HT-29 (cell line): ENCODE measurements at places on chromosomes 3 and 15. TPM values are rescaled to one million over a fixed set of nuclear protein-coding genes. Genes with fewer than 3 reads are reported as not detected.

DNA sequence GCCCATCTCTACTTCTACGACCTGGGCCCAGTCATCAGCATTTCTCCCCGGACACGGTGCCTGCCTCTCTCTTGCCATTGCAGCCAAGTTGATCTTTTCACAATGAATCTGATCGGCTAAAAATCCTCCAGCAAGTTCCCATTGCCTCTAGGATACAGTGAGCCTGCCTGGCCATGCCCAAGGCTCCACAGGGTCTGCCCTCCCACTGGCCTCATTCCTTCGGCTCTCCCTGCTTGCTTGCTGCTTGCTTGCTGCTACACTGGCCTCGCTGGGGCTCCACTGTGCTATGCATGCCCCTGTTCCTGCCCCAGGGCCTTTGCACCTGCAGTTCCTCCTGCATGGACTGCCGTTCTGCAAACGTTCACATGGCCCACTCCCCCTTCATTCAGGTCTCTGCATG lies 2.0 kb downstream of the ABTB1 start:
- DNase-seq: no peak

DNA sequence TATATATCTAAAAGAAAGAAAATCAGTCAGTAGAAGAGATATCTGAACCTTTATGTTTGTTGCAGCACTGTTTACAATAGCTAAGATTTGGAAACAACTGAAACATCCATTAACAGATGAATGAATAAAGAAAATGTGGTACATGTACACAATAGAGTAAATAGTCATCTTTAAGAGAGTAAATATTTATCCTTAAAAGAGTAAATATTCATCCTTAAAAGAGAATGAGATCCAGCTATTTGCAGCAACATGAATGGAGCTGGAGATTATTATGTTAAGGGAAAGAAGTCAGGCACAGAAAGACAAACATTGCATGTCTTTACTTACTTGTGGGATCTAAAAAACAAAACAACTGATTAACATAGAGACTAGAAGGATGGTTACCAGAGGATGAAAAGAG lies 197.0 kb upstream of the CBLB start:
- DNase-seq: no peak

GRCh38 chr15:48300038-48300437 lies 31.2 kb upstream of the DUT start:
- DNase-seq: no peak

DNA sequence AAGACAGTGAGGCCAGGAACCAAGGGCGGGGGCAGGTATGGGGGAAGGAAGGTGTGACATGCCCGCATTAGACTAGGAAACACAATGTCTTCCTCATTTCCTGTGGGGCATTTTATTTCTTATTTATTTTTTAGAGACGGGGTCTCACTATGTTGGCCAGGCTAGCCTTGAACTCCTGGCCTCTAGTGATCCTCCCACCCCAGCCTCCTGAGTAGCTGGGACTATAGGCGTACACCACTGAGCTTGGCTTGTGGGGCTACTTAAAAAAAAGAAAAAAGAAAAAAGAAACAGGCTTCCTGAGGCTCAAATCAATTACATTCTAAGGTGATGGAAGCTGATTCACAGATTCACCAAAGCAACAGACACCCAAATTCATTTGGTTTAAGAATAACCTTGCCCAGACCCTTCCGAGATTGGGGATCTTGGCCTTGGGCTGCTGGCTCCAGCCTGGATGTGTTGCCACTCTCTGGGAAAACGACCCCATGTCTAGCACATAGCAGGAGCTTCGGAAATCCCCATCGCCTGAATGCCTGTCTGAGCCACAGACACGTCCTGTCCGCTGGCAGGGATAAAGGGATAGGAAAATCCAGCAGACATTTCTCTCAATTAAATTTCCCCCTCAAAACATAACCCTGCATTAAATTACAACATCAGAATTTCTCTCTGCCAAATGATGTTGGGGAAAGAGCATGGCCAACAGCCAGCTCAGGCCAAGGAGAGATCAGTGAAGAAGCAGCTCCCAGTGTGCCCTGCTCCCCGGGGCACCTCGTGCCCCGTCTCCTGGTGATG lies 13.0 kb downstream of the CPN2 start:
- DNase-seq: no peak

DNA sequence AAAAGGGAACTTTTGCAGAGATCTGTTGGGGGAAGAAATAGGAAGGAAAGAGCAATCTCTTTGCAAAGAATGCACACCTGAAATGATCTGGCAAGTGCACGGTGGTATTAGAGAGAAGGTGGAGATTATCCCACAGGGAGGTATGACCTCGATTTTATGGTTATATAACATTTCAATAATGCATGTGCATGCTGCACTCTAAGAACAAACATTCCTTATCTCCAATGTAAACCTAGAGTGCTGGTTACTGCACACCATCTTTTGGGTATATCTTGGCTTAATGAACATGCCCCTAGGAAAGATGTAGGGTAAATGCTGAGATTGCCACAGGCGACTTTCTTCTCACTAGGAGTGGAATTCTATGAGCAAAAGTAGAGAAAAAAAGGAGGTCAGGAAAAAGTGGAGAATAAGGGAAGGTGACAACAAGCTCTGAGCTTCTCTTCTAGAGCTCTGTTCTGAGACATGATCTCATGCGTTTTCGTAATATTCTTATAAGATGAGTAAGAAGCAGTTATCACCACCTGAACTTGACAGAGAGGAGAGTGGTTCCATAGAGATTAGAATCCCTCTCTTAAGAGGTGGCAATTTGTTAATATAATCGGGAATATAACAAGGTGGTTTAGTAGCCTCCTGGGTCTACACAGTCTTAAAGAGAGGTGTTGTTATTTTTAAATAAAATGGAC lies 117.5 kb upstream of the TMC3 start:
- no peak for DNase-seq

DNA sequence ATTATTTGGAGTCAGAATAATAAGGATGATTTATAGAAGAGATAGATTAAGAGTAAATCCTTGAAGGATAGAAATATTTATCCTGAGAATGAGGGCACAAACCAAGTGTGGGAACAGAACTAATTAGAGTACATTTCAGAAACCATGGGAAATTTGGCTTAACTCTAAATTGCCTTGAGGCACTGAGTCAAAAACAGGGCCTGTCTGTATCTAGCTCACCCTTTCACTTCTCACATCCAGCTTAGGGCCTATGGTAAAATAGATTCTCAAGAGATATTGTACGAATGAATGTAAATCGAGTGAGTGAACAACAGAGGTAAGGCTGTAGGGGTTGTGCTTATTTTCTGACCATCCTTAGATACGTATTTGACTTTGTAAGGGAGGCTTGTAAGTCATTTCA lies 586.1 kb upstream of the DPPA4 start:
- no peak for DNase-seq

GRCh38 chr3:72171463-72171881 lies 386.5 kb upstream of the PROK2 start:
- DNase-seq: no peak

DNA sequence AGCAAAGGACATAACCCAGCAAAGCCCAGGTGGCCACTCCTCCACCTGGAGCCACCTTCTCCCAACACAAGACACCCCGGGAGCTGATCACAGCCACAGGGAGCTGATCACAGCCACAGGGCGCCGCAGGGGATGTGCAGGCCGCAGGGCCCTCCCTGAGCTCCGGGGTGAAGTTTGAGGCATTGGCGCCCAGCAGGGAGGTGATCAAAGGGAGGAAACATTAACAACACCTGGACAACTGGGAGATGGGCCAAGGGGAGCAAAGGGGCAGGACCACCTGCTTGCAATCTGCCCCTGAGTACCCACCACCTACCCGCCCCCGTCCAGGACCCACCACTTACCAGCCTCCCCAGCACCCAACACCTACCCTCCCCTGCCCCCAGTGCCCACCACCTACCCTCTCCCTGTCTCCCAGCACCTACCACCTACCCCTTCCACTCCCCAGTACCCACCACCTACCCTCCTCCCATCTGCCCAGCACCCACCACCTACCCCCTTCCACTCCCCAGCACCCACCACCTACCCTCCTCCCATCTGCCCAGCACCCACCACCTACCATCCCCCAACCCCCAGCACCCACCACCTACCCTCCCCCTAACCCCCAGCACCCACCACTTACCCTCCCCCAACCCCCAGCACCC lies 2.4 kb downstream of the UROC1 start:
- DNase-seq: no peak

DNA sequence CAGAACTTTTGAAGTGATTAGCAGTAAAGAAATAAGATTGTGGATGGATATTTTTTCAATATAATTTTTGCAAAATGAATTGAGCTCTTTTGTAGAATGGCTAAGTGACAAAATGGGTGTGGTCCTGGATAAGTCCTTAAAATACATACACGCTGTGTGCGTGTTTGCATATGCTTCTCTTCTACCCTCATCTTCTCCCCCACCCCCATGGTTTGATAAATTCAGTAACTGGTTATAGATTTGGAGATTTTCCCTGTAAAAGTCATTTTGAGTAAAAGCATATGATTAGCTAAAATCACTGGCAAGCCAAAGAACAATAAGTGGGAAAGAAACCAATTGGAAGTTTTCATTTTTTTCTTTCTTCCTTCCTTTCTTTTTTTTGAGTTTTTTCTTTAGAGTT lies 453.9 kb upstream of the MDFIC2 start:
- no peak for DNase-seq

GRCh38 chr3:190746531-190746930 lies 116.0 kb downstream of the GMNC start:
- no peak for DNase-seq

- DNase-seq: no peak
Measured at GRCh38 chr15:82894971-82895520, 57.5 kb downstream of the HOMER2 start.

DNA sequence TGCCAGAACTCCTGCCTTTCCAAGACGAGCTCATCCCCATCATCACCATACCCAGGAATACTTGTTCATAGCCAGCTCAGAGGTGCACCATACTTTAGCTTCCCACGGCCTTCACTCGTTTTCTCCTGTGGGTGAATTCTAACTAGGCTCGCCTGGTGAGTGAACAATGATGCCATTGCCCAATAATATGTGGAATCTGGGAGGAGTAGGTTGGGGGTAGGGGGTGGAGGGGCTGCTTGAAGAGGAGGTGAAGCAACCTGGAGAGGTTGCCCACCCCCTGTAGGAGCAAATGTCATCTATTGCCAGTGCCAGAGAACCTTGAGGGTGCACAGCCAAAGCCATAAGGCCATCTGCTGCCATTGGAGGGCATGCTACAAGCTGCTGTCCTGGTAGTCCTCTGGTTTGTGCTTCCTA lies 592 bp upstream of the ZNF445 start:
- DNase-seq: no peak

The NIPA2 gene
- 161 and 174 TPM in 2 replicates for total RNA-seq

The CPEB1 gene
- not detected in 2 replicates for total RNA-seq

The FSD2 gene
- total RNA-seq: not detected in 2 replicates

The TAGLN3 gene
- total RNA-seq: 0.08 TPM in 1 of 2 replicates, not detected in the other

The CCR5 gene
- total RNA-seq: not detected in 2 replicates

The AMIGO3 gene
- 2.0 and 2.7 TPM in 2 replicates for total RNA-seq

The CCR8 gene
- not detected in 2 replicates for total RNA-seq

The LYZL4 gene
- total RNA-seq: not detected in 2 replicates

The ESYT3 gene
- total RNA-seq: not detected in 2 replicates

The C3orf80 gene
- not detected in 2 replicates for total RNA-seq
